ENCODE measurements at places on chromosomes 3 and 15.

DNA sequence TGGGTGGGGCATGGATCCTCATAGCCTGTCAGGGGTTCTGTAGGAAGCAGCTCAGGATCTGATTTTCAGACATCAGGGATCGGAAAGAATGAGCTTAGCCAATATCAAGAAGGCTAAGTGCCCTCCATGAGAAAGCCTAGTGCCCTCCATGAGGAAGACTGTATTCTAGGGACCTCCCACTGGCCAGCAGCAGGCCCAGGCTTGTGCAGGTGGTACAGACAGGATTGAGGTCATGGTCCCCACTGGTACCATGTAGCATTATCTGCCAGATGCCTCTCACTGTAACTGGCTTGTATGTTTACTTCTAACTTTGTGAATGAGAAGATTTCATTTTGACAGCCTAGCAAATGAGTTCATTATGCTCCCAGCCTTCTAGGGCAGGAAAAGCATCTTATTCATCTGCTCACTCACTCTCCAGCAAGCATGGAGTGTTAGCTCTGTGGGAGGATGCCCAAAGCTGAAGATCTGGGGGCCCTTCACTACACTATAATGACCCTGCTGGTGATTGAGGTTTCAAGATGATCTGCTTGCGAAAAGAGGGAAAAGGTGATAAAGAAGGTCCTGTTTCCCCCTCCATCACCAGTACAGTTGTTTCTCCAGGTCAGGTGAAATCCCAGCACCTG, 7.5 kb downstream of the EPHB1 start:
- no peak for DNase-seq

DNA sequence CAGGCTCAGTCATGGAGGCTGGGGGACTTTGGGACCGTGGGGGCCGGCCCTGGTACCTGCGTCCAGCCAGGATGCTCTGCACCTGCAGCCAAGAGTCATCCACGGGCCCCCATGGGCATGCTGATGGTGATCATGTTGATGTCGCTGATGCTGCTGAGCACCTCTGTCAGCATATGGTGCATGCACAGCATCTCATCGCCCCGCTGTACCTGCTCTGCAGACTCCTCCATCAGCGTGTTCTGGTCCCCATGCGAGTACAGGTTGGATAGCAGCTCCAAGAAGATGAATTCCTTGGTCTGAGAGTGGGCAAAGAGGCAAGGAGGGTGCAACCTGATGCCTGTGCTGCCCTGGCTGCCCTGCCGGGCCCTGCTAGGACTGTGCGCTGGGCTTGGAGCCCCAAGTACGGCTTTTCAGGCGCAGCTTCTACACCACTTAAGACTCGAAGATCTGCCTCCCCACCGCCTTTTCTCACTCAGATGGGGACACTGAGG, 7.2 kb downstream of the RPS17 start:
- DNase-seq = no peak

- no peak for DNase-seq
Measured at GRCh38 chr3:38608086-38608775, 41.3 kb downstream of the SCN5A start.

DNA sequence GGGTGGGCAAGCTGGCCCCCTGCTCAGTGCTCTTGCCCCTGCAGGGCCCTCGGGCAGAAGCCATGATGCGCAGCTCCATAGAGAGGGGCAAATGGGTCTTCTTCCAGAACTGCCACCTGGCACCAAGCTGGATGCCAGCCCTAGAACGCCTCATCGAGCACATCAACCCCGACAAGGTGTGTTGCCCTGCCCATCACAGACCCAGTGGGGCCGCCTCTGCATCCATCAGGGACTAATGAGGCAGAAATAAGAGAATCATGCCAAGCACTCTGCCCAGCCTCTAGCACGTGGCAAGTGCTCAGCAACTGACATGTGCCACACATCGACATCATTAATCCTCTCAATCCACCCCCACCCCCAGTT, 49.4 kb downstream of the SEMA3G start:
- DNase-seq = no peak

- no peak for DNase-seq
Measured at GRCh38 chr15:63605816-63606215, 8.6 kb downstream of the FBXL22 start.

- DNase-seq = no peak
Measured at GRCh38 chr15:89179966-89180875, 41.2 kb downstream of the RLBP1 start.

GRCh38 chr15:71294251-71294910, 179.1 kb downstream of the THSD4 start:
- DNase-seq = no peak

DNA sequence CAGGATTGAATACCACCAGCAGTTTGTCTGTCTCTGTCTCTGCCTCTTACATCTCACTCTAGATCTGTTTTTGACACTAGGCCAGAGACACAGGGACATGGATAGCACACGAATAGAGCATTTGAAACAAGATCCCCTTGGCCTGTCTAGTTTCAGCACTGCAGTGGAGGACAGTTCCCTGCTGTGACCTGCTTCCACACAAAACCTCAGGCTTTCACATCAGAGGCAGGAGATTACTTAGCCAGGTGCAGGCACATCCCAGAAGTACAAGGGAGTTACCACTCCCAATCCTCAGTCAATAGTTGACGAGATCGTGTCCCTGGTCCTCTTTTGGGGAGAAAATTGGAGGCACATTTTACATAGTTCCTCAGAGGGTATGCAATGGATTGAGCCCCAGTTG, 34.0 kb upstream of the CCK start:
- DNase-seq = no peak

DNA sequence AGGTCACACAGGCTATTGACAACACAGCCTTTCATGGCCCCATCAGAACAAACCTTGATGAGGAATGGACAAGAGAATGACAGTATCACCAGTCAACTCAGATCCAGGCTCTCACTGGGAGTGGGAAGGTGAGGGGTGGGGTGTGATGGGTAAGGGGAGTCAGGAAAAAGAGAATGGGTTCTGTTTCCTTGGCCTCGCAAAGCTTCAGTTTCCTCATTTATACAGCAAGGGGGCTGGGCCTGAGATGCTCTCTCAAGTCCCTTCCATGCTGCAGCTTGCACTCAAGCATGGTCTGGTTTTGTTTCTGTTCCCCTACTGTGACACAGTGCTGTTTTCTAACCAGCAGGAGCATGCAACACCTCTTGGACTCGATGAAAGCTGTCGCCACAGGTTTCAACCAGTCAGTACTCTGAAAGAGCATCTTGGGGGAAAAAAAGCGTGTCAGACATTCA, 65.7 kb upstream of the IL12A start:
- DNase-seq = no peak

GRCh38 chr15:31869686-31870307, 160.5 kb upstream of the CHRNA7 start:
- DNase-seq = no peak

Data from NCI-H524 (cell line).